A549 treated with ZK216348 at 1 μM for 4 hours (cell line): ENCODE measurements at places on chromosomes 12 and 14. TPM values are rescaled to one million over a fixed set of nuclear protein-coding genes. Genes with fewer than 3 reads are reported as not detected.

Gene RTL1
- total RNA-seq = 0.21 to 0.35 TPM (median 0.26 TPM) in 5 replicates

Gene DIO2
- 3.5 to 4.2 TPM (median 3.8 TPM) in 5 replicates for total RNA-seq

Gene LRTM2
- total RNA-seq = not detected in 5 replicates

Gene CLEC9A
- total RNA-seq = not detected in 5 replicates

Gene ZFHX2
- total RNA-seq = 0.85 to 1.8 TPM (median 1.3 TPM) in 5 replicates
